NCI-H1694 (cell line): ENCODE measurements at places on chromosomes 13 and 19.

- no peak for DNase-seq
Observed at GRCh38 chr13:24450530-24450929, 62.0 kb downstream of the PARP4 start.

- no peak for DNase-seq
Observed at GRCh38 chr19:15081911-15082310, at the start of gene OR1I1. TSS of gene OR1I1 (plus strand) at chr19:15082211. CDS start at chr19:15087066, 4,855 bp downstream.

DNA sequence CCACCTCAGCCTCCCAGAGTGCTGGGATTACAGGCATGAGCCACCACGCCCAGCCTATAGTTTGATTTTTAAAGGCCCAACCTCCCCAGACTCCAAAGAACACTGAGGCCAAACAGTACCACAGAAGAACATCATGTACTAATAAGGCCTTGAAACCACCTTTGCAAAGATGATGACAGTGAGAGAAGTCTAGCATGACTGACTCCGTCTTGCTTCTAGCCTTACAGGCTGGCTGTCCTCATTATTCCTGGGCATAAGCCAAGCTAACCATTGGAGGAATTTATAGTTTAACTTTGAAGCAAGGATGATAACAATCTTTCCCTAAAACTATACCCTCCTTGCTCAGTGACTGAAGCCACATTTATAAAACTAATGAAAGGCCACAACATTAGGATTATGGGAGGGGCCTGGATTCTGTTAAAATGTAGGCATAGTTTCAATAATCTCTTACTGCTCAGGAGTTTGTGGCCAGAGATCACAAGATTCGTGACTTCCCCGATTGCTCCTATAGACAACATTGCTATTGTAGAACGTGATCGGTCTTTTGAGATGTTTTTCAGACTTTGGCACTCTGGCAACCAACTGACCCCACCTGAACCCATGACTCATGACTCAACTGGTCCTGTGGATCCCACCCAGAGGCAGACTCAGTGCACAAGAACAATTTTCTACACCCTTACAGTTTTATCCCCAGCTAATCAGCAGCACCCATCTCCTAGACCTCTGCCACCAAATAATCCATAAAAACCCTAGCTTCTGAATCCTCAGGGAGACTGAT, 17.6 kb downstream of the GPR42 start:
- DNase-seq, result no peak

DNA sequence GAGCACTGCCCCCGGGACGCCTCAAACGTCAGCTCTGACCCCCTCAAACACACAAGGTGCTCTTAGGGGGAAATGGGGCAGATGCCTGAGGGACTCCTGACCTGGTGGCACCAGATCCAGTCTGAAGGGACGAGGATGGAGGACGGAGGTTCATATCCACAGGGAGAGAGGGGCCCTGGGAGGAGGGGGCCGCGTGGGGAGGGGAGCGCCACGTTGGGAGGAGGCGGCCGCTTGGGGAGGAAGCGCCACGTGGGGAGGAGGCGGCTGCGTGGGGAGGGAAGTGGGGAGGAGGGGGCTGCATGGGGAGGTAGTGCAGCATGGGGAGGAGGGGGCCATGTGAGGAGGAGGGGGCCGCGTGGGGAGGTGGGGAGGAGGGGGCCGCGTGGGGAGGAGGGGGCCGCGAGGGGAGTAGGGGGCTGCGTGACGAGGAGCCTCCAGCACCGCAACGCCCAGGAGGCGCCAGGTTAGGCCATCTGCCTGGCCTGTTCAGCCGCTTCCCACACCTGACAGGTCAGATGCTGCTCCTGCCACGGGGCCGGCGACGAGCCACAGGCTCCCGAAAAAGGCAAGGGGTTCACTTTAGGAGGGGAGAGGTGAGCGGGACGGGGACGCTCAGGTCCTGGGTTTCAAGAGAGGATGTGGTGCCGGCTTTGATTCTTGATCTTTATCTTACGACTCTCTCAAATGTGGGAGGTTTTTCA, 36.7 kb upstream of the C13orf46 start:
- no peak for DNase-seq

DNA sequence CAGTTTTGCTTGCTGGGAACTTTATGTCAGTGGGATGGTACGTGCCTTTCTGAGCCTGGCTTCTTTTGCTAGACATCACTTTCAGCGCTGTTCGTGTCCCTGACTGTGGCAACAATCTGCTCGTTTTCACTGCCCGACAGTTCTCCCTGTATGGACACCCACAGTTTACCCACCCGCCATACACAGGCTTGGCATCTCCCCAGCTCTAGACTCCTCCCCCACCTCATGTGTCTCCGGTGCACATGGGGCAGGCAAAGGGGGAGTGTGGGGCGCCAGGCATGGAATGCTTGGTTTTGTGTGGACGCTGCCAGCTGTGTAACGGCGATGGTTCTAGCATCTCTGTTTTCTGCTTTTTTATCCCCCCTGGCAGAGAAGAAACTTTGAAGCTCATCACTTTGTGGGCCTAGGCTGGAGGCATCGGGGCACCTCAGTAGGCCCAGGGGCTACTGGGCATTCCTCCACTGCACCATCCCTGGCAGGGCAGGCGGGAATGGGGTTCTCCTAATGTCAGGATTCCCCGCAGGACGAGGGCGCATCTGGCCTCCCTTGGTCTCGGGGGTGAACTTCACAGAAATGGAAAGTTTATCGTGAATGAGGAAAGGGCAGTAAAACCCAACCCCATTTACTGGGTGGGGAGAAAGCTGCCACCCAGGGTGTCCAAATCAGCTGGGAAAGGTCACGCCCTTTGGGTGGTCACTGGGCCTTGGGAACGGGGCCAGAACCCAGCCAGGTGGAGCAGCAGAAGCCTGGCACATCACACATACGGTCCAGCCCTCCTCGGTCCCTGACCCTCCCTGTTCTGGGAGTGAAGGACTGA, 60.8 kb downstream of the CEBPG start:
- DNase-seq, result no peak
